AG08395 (cell line): ENCODE measurements at places on chromosomes 5 and 9.

DNA sequence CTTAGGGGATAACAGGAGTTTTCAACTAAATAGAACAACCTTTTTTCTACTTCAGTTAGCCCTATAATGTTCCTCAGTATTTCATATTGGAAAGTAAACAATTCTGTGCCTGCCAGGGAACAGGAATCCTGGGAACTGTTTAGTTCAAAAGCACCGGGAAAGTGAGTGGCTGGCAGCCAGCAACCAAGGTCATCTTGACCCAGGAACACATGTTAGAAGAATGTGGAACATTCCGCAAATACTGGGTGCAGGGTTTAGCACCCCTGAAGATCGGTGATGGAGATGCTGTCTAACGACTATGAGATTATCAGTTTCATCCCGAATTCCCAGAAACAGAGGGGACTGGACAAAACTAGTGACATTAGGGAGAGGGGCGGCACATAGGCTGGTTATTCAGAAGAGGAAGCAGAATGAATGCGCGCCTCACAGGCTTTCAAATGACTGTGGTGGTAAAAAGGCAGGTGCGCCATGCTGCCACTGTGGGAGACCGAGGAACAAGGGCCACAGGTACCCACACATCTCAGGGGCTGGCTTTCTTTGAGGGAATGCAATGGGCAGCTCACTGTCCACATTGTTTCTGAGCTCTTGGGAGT lies 51.2 kb downstream of the IPPK start:
- no peak for DNase-seq

DNA sequence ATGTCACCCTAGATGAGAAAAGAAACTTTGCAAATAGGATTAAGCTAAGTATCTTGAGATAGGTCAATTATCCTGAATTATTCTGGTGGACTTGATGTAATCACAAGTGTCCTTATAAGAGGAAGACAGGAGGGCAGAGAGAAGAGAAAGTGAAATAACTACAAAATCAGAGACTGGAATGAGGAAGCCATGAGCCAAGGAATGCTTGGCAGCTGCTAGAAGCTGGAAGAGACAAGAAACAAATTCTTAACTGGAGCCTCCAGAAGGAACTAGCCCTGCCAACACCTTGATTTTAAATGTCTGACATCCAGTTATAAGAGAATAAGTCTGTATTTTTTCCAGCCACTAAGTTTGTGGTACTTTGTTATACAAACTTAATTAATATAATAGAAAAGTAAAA lies 480.0 kb downstream of the NR2F1-AS1 start:
- no peak for DNase-seq

GRCh38 chr5:171401167-171401947 lies 13.7 kb downstream of the NPM1 start:
- no peak for DNase-seq

DNA sequence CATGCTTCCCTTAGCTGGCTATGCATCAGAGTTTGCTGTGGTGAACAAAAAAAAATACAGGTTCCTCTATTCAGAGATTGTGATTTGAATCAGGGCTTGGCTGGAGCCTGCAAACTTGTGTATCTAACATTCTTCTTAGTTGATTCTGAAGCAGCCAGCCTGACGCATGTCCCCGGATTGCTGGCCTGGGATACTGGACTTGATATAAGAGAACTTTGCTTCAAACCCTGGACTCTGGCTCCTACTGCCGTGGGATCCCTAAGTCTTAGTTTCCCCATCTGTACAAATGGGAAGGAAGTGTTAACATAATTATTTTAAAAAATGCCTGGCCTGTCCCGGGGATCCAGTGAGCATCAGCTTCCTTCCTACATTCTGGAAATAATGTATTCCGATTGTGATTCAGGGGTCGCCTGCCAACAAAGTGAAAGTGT lies 292.8 kb downstream of the ARHGEF28 start:
- DNase-seq = no peak

DNA sequence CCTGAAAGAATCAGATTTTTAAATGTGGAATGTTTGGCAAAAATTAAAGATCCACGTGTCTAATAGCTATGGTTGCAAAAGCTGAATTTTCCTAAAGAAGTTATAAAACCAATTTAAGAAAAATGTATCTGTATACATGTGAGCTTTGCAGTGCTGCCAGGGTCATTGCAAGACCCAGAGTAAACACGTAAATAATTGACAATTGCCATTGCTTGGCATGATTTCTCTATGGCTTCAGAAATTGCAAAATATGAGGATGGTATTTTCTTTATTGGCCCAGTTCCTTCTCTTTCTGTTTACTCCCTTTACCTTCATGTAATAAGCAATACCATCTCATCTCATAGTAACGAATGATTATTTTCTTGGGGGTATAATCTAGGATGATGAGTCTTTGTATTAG lies 123.9 kb downstream of the ERCC6L2 start:
- DNase-seq = no peak

DNA sequence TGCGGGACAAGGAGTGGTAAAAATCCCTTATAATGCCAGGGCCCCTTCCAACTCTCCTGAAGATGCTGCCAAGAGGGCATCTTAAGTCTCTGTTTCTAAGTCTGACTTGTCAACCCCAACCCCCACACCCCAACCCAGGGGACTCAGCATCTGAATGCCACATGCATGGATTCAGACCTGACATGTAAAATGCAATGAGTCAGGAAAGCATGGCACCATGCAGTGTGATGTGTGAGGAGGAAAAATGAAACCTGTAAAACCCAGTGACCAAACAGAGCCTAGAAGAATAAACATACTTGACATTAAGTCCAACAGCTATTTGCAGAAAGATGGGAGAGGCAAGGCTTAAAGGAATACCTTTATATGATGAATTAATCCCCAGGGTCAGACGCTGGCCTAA lies 112.4 kb downstream of the ASTN2 start:
- DNase-seq = no peak
